ENCODE measurements at places on chromosomes 7 and 10.

DNA sequence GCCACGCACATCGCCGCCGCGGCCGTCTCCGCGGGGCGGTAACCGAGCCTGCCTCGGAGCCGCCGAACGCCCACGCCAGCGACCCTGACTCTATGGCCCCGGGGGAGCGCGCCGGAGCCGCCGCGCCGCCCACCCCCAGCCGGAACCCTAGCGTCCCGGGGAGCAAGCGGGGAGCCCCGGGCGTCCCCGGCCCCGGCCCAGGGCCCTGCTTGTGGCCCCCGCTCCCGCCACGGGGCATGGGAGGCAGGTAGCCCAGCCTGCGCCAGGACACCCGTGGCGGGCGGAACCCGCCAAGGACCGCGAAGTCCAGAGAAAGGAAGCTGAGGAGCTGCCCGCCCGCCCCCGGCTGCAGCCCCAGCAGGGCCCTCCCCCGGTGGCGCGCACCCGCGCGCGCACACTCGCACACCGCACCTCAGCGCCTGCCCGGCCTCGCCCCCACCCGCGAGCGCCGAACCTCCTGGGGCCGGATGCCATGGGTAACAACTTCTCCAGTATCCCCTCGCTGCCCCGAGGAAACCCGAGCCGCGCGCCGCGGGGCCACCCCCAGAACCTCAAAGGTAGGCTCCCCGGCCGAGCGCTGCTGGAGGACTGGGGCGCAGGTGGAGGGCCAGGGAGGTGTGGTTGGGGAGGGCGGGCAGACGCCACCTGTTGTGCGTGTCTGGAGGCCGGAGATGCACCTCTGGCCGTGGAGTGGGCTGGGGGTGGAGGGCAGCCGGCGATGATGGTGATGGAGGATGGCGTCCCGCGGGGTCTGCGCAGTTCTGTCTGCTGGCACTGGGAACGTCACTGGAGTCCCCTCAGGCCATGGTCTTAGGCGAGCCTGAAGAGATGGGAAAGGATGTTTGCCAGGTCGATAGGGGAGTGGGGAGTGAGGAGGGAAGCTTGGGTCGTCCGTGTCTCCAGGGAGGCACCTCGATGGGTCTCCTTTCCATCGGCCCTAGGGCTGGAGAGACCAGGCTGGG lies 692 bp downstream of the NEURL1 start:
- DNase-seq: no peak

DNA sequence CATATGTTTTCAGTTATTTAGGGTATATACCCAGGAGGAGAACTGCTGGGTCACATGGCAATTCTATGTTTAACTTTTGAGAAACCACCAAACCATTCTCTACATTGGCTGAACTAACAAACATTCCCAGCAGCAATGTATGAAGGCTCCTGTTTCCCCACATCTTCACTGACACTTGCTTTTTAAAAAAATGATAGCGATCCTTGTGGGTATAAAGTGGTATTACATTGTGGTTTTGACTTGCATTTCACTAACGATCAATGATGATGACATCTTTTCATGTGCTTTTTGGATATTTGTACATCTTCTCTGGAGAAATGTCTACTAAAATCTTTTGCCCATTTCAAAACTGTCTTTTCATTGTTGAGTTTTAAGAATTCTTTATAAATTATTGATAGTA lies 51.2 kb upstream of the ANAPC16 start:
- no peak for DNase-seq

DNA sequence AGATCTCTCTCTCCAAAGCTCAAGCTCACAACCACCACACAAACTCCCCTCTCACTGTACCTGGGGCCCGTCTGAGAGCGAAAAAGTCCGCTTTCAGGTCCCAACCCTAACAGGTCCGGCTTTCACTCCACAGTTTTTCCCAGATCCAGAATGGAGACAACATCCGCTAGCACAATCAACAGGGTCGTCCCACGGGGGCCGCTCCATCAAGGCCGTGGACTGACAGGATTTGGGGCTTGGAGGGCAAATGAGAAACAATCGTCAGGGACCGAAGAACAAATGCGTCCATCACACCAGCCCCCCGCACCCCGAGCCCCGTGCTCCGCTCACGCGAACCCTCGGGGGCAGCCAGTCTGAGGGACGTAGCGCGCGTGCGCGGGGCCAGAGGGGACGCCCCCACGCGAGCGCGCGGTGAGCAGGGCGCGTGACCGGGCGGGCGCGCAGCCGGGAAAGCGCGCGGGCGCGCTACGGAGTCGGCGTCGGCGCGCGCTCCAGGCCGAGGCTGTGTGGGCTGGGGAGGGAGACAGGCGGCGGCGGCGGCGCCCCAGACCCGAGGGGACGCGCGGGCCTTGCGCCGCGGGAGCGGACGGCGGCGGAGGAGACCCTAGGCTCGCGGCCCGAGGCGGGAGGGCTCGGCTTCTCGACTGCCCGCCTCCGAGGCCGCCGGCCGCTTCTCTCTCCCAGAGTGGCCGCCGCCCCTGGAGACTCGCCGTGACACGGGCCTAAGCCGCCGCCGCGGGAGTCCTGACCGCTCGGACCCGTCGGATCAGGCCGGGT lies at the start of gene SLK:
Gene SLK, plus strand, starts transcription at position 470 of the 777 bp plus-strand sequence. CDS start 606 bp downstream, outside the sequence.
- peak; percentile 70 for DNase-seq

- no peak for DNase-seq
These were observed 35.8 kb upstream of the ZC3HAV1L start for GRCh38 chr7:139071680-139072079.

DNA sequence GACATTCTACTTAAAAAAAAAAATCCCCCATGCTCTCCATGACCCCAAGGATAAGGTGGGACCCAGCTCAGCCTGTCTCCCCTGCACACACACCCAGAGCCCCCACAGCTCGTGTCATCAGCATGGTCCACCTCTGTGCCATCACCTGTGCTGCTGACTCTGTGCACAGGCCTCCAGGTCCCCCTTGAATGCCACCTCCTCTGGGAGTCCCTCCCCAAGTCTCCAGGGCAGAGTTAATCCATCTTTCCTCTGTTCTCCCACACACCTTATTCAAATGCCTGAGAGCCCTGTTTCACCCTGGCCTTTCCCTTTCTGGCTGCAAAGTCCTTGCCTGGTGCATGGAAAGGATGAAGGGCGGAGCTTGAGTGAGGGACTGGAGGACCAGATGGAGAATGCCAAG lies 194.1 kb upstream of the LYZL2 start:
- DNase-seq: no peak

GRCh38 chr10:44859546-44860285 lies 51.4 kb upstream of the TMEM72 start:
- no peak for DNase-seq

GRCh38 chr7:7568553-7568952 lies 1.9 kb downstream of the MIOS start:
- no peak for DNase-seq

DNA sequence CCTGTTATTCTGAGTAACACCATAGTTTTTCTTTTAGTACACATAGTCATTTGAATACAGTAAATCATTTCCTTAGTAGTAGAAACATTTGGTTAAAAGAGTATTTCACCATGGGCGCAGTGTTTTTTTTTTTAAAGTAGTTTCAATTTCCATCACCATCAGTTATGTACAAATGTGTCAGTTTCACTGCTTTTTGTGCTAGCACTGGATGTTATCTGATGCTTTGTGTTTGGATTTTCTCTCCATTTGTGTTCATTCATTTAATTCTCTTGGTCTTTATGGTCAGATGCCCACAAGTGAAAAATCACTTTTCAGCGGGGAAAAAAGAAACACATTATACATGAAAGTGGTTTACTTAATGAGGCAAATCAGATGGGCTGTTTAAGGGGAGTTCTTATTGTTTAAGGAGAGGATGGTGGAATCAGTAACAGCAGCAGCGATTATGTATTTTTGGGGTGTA lies 16.0 kb upstream of the HK1 start:
- DNase-seq: no peak

DNA sequence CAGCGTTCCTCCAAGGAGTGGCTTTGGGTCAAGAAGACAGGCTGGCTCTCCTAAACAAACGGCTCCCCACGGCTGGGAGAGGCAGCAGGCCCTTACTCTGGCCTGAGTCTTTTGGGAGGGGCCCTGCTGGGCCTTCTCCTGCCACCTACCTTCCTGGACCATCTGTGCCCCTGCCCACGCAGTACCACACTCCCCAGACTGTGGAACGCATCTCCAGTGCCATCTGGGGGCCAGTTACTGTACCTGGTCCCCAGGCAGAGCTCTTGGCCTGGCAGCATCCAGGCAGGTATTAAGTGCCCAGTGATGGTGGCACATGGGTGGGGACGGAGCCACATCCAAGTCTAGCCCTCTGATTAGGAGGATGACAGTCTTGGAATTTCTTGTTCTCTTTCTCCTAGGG lies 14.4 kb downstream of the ALKBH4 start:
- no peak for DNase-seq

DNA sequence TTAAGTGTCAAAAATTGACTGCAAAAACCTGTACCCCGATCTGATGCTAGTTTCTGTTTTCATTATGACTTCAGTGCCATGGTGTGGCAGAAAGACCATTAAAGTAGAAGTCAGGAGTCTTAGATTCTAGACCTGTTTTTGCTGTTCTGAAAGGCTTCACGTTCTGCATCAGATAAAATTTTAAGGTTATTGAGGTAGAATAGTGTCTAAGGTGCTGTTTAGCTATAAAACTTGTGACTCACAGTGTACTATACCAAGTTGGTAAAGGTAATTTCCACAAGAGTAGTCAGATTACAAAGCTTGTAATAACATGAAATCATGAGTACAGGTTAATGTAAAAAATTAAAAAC lies 38.6 kb downstream of the ZNRF2 start:
- no peak for DNase-seq

DNA sequence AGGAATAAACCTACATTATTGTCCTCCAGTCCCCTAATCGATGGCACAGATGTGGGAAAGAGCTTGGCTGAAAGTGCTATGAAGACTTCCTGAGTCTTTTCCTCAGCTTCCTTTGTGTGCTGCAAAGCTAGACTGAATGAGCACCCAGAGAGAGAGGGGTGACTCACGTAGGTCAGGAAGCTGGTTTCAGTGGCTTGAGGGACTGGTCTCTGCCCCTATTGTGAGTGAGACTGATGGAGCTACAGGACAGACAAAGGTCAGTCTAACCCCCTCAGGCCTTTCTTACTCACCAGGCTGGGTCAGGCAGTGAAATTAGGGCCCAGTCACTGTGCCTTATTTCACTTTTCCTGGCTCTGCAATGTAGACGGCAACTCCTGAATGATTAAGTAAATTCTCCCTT lies 171.1 kb upstream of the GRB10 start:
- no peak for DNase-seq

DNA sequence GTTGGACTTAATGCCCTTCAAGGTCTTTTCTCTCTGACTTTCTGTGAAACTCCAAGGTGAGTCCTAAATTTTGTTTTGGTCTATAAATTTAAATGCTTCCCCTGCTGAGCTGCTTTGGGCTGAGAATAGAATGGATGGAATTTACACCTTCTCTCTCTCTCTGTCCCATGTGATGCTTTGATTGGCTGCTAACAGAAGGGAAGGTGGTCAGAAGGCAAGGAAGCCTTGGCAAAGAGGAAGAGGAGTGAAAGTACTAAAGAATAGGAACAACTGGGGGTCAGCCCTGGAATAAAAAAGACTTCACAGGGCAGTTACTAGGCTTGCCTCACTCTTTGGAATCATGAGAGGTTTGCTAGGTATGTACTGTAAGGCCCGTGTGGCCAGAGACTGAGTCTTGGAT lies 260.2 kb downstream of the AUTS2 start:
- no peak for DNase-seq

GRCh38 chr10:86642021-86642420 lies 12.3 kb upstream of the OPN4 start:
- DNase-seq: no peak

- DNase-seq: no peak
These were observed 57.7 kb upstream of the ZNF138 start for GRCh38 chr7:64736575-64736974.

DNA sequence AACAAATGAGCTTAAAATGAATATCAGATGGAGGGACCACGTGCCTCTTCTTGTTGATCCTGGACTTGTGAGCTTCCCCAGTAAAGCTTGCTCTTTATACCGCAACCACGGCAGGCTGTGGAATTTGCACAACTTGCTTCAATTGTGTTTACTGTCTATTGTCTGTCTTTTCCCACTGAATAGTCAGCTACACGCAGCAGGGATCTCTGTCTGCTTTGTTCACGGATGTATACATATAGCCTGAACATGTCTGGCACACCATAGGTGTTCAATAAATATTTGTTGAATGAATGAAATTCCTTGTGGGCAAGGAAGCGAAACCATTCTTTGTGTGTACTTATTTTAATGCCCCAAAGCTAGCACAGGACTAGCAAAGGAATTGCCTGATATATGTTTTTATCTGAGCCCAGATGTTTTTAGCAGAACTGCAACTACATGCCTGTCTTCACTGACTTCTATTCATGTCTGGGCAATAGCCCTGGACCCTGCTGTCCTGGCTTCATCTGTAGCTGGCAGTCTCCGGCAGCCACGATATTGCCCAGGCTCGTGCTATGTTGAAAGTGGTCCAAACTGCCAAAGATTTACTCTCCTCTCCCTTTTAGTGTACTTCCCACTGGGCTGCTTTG lies 29.9 kb upstream of the IFRD1 start:
- no peak for DNase-seq

DNA sequence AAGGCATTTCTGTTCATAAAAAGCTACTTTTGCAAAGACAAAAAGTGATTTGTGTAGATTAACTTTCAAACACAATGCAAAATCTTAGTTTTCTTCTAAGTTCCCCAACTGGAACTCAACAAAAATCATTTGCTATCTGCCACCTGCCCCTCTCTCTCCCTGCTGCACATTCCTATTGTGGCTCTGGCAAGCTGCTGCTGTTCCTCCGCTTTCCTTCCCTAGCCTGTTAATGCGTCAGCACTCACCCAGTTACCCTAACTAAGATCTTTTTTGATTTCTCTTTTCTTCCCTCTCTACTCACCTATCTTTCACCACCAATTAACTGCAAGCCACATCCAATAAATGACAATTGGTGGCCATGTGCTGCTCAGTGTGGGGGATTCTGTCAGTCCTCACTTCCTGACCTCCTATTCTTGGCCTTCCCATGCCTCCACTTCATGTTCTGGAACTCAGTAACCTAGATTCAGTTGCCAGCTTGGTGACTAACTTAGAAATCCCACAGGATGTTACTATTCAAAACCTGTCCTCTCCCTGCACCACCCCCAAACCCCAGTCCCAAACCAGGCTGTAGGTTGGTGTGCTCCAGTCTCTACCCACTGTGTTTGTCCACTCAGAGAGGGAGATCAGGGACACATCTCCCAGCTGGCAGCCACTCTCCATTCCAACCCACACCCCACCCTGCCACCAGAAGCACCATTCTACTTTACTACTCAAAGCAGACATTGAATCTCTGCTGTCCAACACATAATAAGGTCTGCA lies 140.2 kb upstream of the CTTNBP2 start:
- no peak for DNase-seq

DNA sequence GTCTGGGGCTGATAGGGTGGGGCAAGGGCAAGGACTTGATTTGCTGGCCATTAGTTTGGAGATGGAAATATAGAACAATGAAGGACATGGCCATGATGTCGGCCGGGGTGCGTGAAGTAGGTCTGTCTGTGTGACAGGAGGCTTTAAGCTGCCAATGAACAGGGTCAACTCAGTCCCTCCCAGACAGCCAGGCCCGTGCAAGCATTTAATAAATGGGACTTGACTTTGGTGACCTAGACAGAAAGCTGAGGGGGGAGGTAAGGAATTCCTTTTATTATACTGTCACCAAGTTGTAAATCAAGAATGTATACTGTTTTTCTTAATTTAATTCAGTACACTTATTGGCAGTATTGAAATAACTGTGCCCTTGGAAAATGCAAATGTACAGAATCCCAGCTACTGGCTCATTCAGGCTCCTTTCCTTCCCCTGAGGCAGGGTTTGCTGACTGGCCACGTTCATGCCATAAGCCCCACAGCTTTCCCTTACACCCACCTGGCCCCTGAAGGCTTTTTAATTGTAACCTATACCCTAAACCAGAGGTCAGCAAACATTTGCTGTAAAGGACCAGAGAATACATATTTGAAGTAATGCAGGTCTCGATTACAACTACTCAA lies 87.2 kb downstream of the WIPF3 start:
- no peak for DNase-seq
